ENCODE measurements at places on chromosomes 7 and 10.

- DNase-seq, result no peak
Measured at GRCh38 chr10:64505501-64505900, 984.3 kb downstream of the REEP3 start.

GRCh38 chr7:158992759-158993158 lies 136.4 kb downstream of the DYNC2I1 start:
- no peak for DNase-seq

DNA sequence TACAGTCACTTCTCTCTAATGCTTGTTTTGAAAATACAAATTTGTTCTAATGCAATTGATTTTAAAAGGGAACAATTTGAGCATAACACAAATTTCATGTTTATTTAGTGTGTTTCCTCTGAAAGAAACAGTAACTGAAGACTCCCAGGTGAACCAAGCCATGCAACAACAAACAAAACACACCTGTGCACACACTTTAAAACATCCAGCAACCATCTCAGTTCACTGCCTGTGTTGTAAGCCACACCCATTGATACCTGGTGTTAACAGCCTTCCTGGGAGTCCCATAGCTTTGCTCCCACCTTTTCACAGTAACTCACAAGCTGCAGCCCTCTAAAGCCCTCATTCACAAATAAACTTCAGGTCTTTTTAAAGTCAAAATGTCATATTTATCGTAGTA lies 89.3 kb downstream of the DOCK4 start:
- no peak for DNase-seq

DNA sequence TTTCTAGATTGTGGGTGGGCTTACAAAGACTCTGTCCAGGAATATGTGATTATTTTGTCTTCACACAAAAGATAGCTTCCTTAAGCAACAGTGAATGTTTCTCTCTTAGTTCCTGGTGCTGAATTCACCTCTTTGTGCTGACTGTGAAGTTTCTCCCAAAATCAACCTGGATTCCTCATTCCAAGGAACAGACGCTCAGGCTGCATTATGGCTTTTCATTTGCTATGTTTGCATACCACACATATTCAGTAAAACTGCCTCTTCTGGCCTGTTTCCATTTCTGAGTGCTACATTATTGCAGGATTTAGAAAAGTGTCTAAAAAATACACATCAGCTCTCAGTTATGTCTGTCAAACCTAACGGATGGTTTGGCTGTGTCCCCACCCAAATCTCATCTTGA lies 21.5 kb downstream of the MACROH2A2 start:
- no peak for DNase-seq

All from HFFc6 (cell line).